Activated T-cell treated with anti-CD3 and anti-CD28 coated beads, Interleukin-2, amount 50 U/mL, for 4 hours (primary cell): ENCODE measurements at places on chromosomes 7 and 10.
A peak's percentile ranks its signal among the peaks of the same experiment; 100 is the strongest.

DNA sequence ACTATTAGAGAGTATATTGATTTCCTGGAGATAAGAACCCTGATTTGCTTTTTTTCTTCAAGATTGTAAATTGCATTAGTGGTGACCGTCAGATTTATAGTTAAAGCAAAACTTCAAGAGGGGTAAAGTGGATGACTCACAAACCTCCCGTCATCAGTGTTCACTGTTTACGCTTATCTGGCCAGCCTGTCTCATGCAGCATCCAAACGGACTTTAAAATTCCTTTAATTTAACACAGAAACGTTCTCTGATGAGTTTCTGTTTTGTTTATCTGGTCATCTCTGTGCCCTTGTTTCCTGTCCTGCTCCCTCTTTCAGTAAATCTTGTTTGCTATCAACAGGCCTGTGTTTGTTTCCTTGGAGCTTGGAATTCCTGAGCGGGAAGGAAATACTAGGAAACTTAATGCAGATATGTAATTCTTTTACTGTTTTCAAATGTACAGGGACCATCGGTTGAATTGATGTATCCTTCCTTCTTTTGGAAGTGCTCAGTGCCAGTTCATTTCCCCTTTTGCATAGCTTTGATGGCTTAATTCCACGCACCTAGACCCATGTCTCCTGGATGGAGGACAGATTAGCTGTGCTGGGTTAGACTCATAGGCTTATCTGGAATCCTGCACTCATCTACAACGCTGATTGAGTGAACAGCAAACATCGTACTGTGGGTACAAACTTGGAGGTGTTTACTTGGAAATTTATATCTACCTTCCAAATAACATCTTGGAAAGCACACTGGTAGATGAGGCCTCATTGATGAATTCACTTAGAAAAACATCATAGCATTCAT lies 21.3 kb downstream of the PTPRE start:
- DNase-seq, result no peak

DNA sequence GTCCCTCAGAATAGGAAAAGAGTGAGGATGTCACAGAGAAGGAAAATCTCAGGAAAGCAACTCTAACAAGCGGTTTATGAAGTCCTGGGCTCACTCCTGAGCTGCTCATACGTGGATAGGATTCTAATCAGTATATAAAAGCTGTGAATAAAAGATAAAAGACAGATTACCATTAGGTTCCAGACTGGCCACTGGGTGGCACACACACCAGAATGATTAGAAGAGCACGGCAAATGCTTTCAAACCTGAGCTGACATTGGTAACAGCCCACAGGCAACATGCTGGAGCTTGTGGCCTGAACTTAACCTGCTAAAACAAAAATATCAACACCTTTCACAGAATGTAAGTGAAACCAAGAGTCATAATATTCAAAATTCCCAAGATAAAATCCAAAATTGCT lies 370.8 kb downstream of the GRID1 start:
- DNase-seq, result no peak

GRCh38 chr7:12493407-12493806 lies 77.1 kb upstream of the SCIN start:
- DNase-seq, result no peak

GRCh38 chr7:132028144-132028920 lies 471.9 kb upstream of the PODXL start:
- no peak for DNase-seq

- no peak for DNase-seq
These were observed 147.4 kb downstream of the EBF3 start for GRCh38 chr10:129816656-129817045.

DNA sequence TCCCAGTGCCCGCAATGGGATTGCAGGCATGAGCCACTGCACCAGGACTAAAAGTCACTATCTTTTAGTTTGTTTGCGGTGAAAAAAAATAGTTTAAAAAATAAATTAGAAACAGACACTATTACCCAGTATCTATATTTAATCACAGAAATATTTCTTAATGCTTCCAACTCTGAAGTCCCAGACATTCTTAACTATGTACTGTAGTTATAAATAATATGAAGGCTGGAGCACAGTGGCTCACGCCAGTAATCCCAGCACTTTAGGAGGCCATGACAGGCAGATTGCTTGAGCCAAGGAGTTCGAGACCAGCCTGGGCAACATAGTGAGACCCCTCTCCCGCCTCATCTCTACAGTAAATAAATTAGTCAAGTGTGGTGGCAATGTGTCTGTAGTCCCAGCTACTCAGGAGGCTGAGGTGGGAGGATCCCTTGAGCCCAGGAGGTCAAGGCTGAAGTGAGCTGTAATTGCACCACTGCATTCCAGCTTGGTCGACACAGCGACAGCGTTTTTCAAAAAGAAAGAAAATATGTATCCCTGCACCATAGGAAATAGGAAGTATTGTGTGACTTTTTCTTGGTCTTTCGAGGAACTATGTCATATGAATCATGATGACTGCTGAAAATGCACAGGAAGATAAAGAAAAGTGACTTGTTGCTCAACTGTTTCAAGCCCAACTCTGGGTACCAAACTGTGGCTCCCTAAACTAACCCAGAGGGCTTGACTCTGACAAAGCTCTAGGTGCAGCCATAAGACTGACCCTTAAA lies 74.9 kb upstream of the STEAP1B start:
- DNase-seq, result no peak

GRCh38 chr10:93368210-93368609 lies 113.9 kb downstream of the MYOF start:
- DNase-seq, result no peak

- no peak for DNase-seq
These were observed 142.8 kb upstream of the PHYHIPL start for GRCh38 chr10:59033622-59034021.

- DNase-seq, result no peak
These were observed 84.9 kb downstream of the C10orf105 start for GRCh38 chr10:71634531-71635164.

- no peak for DNase-seq
These were observed 221.5 kb upstream of the FOXK1 start for GRCh38 chr7:4460597-4460996.

DNA sequence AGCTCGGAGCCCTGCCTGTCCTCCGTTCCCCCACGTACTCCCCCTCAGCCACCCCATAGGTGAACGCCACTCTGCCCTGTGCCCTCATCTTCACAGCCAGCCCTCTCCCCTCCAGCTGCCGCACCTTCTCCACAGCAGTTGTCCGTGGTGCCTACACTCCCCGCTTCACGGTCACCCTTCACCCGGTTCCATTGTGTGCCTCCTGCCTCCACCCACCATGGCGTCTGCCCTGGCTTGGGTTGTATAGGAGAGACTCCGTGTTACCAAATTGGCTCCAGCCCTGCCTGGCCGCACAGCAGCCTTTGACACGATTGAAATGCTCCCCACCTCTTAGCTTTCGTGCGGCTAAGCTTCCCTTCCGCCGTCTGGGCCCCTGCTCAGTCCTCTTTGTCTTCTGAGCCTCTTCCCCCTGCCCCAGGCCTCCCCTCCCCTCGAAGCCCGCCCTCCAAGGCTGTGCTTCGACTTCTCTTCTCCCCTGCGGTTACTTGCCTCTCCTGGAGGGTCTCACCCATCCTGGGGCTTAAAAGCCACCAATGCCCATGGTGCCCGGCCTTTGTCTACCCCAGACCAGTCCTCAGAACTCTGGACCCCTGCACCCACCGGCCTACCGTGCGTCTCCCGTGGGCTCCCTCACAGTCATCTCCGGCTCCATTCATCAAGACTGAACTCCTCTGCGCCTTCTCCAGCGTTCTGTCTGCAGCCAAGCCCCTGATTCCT lies 18.5 kb upstream of the NODAL start:
- no peak for DNase-seq

DNA sequence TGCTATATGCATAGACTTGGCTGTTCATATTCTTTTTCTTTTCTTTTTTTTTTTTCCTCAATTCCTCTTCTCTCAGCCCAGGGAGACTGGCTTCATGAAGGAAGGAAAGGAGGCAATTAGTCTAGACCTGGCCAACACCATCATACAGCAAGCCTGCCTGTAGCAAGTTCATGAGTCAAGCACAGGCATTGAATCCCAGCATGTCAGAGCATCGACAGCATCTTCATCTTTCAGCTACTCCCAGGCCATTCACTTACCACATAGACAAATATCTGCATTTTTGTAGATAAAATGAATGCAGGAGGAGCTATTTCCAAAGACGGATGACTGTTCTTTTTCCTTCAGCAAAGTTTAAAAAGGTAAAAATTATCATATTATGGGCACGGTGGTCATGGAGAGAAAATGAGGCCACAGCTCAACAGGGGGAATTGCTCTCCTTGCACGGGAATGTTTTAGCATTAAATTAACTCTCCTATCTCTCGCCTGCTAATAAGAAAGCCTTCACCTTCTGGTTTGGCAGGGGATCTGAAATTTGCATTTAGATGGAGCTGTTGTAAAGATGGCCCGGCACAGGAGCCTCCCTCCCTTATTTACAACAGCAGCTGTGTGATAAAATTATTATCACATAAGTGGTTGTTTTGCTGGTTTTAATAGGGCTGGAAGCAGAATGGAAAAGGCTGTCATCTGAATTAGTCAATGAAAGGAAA lies 626.5 kb upstream of the AUTS2 start:
- DNase-seq, result no peak

- no peak for DNase-seq
These were observed 69.5 kb downstream of the NPSR1 start for GRCh38 chr7:34727464-34727995.

- DNase-seq, result no peak
These were observed at the start of gene BLNK for GRCh38 chr10:96271016-96271815. TSS of gene BLNK (minus strand) at chr10:96271569. CDS start at chr10:96271398, 171 bp downstream.

- DNase-seq, result no peak
These were observed 7.8 kb upstream of the SCD start for GRCh38 chr10:100339236-100339635.

- DNase-seq, result no peak
These were observed 170.1 kb downstream of the TMEM26 start for GRCh38 chr10:61283066-61283465.

- peak; percentile 72 for DNase-seq
These were observed 290.7 kb downstream of the CCDC3 start for GRCh38 chr10:12710594-12711349.

DNA sequence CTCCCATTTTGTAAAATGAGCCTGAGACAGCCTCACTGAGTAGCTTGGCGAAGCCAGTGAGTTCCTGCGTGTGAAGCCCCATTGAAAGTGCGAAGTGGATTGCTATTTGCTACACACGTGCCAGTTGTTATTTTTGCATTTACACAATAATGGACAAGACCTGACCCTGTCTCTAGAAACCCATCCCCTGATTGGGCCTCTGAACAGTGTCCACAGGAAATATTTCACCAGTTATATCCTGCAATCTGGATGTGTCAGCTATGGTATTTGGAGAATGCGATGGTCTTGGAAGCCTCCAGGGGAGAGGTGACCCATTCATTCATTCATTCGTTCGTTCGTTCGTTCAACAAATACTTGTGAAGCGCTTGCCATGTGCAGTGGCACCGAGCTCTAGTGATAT lies 37.1 kb downstream of the COL13A1 start:
- no peak for DNase-seq

DNA sequence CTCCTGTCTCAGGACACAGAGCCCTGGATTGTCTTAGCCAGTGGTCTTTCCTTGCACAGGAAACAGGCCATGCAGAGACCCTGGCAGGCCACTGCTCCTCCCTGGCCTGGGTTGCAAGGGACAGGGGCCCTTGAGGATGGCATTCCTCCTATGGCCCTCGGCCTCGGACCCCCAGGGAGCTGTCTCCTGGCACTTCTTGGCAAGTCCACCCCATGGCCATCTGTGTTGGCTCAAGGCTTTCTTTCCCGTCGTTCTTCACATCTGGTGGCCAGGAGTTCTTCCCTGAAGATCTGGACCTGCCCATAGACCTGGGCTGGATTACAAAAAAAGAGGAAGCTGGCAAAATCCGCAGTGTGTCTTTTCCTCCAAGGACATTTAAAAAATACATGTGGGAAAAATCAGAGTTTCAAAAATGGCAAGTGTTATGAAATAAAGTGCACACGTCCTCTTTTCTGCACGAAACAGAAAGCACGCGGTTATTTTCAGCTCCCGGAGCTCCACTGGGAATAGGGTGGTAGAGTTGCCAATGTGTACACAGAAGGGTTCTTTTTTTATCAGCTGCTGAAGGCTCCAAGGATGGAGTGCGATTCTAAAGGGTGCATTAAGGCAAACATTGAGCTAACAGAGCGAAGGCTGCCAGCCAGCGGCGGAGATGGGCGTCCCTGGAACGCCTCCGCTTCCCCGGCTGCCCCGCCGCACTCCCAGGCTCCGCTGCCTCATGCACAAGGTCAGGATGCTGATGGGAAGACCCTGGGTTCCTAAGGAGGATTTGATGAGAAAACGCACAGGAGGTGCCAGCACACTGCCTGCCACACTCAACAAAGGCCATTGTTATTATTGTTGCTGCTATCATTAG lies 62.8 kb upstream of the FAM20C start:
- DNase-seq, result no peak

DNA sequence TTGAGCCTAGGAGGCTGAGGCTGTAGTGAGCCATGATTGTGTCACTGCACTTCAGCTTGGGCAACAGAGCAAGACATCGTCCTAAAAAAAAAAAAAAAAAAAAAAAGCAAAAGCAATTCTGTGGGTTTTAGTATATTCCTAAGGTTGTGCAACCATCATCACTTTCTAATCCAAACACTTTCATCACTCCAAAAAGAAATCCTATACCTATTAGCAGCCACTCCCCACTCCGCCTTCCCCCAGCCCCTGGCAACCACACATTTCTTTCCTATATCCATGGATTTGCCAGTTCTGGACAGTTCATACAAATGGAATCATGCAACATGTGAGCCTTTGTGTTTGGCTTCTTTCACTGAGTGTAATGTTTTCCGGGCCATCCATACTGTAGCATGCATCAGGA lies 20.4 kb downstream of the ZAN start:
- DNase-seq, result no peak

GRCh38 chr10:78435484-78436221 lies 402.0 kb downstream of the RPS24 start:
- no peak for DNase-seq

DNA sequence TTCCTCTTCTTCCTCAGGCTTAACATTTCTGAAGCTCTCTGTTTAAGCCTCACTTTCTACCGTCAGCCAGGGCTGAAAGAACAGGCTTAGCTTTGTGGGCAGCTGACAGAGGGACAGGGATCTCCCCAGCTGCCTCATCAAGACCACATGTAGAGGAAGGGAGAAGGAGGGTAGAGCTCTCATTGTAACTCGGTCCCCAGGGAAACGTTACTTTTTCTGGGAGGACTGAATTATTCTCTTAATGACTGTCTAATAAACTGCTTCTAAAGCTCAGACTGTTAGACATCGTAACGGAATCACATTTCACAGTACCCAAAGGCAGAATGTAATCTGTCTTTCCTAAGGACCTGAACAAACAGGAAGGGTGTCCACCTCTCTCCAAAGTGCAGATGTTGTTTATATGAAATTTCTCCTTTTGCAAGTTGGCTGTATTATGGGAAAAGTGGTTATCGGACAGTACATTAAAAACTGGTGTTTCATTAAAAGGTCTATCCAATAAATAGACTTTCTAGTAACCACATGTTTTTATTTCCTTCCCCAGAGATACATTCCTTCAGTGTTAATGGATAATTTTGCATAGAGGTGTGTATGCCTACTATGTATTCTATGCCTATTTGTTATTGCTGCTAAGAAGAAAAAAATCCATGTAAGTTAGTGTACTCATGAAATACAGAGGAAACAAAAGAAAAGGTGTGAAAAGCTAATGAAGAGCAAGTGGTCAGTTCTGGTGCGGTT lies 144.2 kb downstream of the CTTNBP2 start:
- no peak for DNase-seq
